SJSA1 (cell line): ENCODE measurements at places on chromosomes 1 and 21.
A peak's percentile ranks its signal among the peaks of the same experiment; 100 is the strongest.

- DNase-seq = no peak
Measured at GRCh38 chr1:207988326-207989165, 77.6 kb upstream of the CD34 start.

GRCh38 chr1:32611859-32612188 is 38.5 kb downstream of the ZBTB8OS start:
- no peak for DNase-seq

GRCh38 chr21:32427958-32428623 is 15.6 kb downstream of the EVA1C start:
- no peak for DNase-seq

GRCh38 chr1:176785791-176786190 is 322.8 kb downstream of the PAPPA2 start:
- no peak for DNase-seq

- DNase-seq = no peak
Measured at GRCh38 chr1:43056981-43057391, 98.3 kb upstream of the SLC2A1 start.

- no peak for DNase-seq
Measured at GRCh38 chr1:244628789-244629188, 24.1 kb upstream of the DESI2 start.

DNA sequence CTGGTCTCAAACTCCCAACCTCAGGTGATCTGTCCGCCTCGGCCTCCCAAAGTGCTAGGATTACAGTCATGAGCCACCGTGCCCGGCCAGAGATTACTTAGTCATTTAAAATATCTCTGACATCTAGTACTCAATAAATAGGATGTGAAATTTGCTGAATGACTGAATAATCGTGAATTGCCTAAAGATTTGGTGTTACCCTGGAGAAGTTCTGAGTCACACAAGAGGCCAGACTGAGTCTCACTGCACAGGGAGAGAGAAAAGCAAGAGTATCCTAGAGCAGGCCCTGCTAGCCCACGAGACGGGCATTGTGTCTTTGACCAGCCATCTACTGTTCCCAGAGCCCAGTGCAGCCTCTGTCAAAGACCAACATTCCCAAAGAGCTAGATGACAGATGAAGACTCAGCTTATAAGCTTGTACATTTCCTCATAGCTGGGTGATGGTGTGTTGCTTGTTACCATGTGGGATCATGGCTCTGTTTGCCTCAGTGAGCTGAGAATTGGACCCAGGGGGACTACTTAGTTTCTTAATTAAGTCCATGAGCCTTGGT is 5.6 kb upstream of the EIF4G3 start:
- DNase-seq = no peak

GRCh38 chr1:160839746-160840145 is 22.9 kb downstream of the CD244 start:
- no peak for DNase-seq

- DNase-seq = no peak
Measured at GRCh38 chr1:19209439-19209989, 552 bp downstream of the UBR4 start.

- peak; percentile 35 for DNase-seq
Measured at GRCh38 chr1:12078938-12079861, 16.1 kb downstream of the TNFRSF8 start.

DNA sequence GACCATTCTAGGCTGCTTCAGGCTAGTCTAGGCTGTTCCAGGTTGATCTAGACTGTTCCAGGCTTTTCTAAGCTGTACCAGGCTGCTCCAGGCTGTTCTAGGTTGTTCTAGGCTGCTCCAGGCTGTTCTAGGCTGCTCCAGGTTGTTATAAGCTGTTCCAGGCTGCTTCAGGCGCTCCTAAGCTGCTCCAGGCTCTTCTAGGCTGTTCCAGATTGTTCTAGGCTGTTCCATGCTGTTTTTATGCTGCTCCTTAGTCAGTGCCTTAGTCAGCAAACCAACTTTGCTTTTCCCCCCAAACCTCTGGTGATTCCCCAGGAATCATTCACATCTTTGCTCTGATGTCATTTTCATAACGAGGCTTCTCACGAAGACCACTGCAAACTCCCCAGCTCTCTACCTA is 171.4 kb upstream of the GALNT2 start:
- DNase-seq = no peak

- peak; percentile 30 for DNase-seq
Measured at GRCh38 chr1:89198491-89199072, at the start of gene GBP4. GBP4 (minus strand) TSS chr1:89198942; CDS start chr1:89198834, 108 bp downstream.

GRCh38 chr1:246785494-246786111 is 61.4 kb downstream of the SCCPDH start:
- DNase-seq = no peak

- no peak for DNase-seq
Measured at GRCh38 chr1:227219715-227220292, 98.5 kb downstream of the CDC42BPA start.

- no peak for DNase-seq
Measured at GRCh38 chr1:105636052-105636451, 1420.4 kb upstream of the PRMT6 start.

DNA sequence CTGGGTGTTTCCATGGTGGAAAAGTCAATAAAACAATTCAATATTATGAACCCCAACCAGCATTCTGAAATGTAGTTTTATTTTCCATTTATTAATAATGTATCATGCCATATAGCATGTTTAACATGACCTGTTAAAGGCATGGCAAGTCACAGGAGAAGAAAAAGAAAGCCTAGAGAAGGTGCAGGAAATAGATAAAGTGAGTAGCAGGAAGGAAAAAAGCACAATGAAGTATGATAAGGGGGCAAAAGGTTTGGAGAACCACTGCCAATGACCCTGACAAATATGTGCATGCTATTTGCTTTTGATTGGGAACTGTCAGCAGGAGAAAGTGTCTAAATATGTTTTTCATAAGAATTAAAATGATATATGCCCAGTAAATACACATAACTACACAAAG is 85.6 kb downstream of the HMCN1 start:
- no peak for DNase-seq

- no peak for DNase-seq
Measured at GRCh38 chr1:232443372-232443771, 186.6 kb downstream of the SIPA1L2 start.

GRCh38 chr1:224785622-224786021 is 143.9 kb upstream of the DNAH14 start:
- DNase-seq = no peak

DNA sequence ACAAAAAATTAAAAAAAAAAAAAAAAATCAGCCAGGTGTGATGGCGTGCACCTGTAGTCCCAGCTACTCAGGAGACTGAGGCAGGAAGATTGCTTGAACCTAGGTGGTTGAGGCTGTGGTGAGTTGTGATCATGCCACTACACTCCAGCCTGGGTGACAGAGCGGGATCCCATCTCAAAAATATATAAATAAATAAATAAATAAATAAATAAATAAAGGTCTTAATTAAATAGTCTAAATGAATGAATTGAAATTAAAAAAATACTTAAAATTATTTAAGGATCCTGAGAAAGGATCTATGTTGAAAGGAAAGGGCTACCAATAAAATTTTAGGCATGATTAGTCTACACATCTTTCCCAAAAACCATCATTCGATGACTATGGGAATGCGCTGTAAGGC is 67.4 kb upstream of the HP1BP3 start:
- no peak for DNase-seq

GRCh38 chr1:43704838-43705237 is 2.5 kb upstream of the ST3GAL3 start:
- DNase-seq = no peak

- no peak for DNase-seq
Measured at GRCh38 chr1:55380355-55380970, 165.3 kb upstream of the USP24 start.

DNA sequence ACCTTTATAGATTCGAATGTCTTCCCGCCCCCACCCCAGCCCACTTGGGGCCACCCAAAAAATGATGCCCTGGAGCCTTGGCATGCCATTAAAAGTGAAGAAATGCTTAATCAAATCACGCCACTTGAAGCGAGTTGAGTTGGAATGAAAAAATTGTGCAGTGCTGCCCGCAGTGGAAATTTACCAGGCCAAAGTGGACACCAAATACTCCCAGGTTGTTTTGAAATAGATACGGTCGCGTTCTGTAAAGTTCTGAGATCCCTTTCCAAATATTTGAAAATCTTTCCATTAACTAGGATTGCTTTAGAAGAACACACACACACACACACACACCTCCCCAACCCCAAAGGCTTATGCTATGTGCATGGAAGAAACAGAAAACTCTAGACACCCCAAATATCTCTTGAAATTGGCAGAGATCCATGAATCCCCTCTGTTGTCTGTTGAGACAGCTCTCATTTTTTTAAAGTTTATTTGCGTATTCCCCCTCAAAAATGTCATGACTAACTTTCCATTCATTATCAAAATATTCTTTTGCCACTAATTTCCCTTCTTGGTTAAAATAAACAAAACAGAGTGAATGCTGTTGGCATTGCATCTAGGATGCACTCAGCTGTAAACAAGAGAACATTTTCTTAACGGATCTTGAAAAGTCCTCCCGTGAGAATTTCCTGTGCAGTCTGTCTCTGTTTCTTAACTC is 142.3 kb upstream of the KCNE2 start:
- DNase-seq = no peak

GRCh38 chr21:17901458-17902079 is 82.4 kb upstream of the C21orf91 start:
- DNase-seq = no peak
